NCI-H187 (cell line): ENCODE measurements at places on chromosomes 2 and 18.

GRCh38 chr18:13564579-13564978 is 161.8 kb downstream of the FAM210A start:
- peak; percentile 23 for DNase-seq

- no peak for DNase-seq
These were observed 52.1 kb downstream of the SLC38A11 start for GRCh38 chr2:164903204-164903603.

- no peak for DNase-seq
These were observed 167.3 kb downstream of the MREG start for GRCh38 chr2:215845839-215846586.

DNA sequence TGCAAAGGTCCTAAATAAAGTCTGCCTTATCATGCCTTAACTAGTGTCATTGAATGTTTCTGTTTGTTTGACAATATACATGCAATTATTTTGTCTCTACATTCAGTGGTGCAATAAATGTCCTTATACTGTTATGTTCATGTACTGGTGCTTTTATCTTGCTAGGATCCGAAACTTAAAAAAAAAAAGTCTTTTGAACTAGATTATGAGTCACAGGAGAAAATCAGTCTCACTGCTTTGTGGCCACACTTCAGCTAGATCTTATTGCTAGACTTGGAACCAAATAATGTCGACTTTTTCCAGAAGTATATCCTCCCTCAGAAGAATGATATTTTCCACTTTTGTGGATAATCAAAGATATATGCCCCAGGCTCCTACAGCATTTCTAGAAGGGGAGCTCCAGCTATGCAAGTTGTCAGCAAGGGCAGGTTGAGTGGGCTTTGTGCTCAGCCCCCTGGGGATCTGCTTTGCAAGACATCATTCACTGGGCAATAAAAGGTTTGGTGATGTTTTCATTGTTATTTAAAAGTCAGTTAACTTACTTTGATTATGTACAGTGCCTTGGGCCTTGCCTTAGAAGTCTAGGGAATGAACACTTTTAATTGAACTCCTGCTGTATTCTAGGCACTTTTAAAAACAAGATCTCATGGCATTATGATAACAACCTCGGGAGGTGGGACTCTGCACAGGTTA is 157.1 kb upstream of the LRRTM1 start:
- no peak for DNase-seq
